ENCODE measurements at places on chromosomes 2 and 18.

- no peak for DNase-seq
Observed at GRCh38 chr2:234671716-234672115, 174.8 kb upstream of the ARL4C start.

- DNase-seq: no peak
Observed at GRCh38 chr2:2083113-2083758, 247.8 kb downstream of the MYT1L start.

- no peak for DNase-seq
Observed at GRCh38 chr2:11520092-11520693, 13.7 kb upstream of the GREB1 start.

DNA sequence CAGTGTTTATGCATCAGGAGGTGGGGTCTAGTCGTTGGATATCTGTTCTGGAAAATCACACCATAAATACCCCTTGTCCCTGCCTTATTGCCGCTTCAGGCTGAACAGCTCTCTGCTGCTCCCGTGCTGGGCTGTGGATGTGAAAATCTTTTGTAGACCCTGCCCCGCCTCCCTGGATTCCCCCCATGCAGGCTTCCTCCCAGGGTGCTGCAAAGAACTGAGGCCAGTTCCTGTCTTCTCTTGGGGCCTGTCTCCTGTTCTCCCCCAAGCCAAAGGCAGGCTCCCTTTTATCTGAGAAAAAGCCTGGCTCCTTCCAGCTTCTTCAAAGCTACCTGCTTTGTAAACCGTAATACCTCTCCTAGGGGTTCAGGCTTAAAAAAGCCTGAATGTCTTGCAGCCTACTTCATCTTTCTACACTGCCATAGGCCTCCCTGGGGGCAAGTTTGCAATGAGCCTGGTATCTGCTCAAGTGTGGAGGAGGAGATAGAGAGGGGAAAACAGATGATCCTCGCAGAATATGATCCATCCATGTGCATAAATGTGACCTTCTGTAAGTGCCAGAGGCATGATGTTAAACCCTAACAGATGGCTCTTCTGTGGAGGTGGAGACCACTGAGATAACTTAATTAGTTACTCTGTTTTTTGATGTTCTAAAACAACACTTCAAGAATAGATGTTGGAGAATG, 55.3 kb downstream of the VWA3B start:
- no peak for DNase-seq

DNA sequence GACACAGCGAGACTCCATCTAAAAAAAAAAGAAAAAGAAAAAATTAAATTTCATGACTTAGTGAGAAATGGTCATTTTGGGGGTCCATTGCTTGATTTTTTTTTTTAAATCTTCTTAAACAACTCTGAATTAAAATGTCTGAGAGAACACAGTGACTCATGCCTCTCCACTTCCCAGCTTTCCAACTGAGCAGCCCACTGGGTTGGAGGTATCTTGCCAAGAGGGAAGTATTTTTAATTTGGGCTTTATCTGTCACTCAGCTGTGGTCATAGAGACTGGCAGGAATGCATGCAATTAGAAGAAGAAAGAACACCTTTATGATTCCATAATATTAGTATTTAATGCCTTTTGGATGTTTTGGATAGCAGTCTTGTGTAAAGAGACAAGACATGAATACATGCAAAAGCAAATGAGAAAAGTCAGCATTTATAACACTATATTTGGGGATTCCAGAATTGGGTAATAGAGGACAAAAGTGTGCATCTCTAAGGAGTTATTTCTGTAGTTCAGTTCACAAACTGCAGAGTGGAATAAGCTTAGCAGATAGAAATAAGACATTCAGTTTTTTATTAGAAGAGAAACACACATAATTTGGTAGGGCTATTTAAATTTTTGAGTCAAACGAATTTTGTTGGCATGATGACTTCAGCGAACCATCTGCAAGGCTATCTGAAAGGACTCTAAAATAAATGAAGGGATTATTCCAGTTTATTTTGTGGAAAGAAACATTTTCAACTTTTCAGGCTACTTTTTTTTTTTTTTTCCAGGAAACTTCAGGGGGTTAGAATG, 254.8 kb downstream of the TGIF1 start:
- DNase-seq: no peak

- DNase-seq: no peak
Observed at GRCh38 chr2:127052771-127053691, 53.9 kb downstream of the BIN1 start.

- no peak for DNase-seq
Observed at GRCh38 chr2:216161967-216162366, 52.8 kb downstream of the XRCC5 start.

DNA sequence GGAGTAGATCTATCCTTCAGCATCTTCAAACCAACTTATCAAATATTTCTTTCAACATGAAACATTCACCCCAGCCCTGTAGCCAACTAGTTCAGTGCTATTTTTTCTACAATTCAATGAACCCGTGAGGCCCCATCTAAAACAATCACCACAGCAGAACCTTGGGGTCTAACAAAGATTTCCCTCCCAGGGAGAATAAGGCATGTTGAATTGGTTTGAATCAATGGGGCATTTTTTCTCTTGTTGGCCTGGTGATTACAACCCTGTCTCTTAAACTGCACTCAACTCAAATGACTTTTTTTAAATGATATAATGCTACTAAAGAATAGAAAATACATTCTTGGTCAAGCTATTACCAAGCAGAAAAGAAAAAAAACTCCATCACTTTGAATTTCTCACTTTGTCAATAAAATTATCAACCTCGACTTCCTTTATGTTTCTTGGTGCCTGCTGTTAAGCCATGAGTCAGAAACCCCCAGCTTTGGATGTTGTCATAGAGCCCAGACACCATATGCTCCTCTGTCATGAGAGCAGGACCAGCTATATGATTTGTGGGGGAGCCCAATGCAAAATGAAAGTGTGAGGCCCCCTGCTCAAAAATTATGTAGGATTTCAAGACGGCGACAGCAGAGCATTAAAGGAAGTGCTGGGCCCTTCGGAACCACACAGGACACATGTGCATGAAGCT, 282.4 kb downstream of the MEIS1 start:
- no peak for DNase-seq

GRCh38 chr2:121104721-121105141, 180.3 kb downstream of the TFCP2L1 start:
- no peak for DNase-seq

GRCh38 chr2:183195397-183195796, 71.2 kb downstream of the NUP35 start:
- no peak for DNase-seq
